Neural crest cell (in vitro differentiated cells): ENCODE measurements at places on chromosomes 1 and 21. TPM values are rescaled to one million over a fixed set of nuclear protein-coding genes. Genes with fewer than 3 reads are reported as not detected.
A peak's percentile ranks its signal among the peaks of the same experiment; 100 is the strongest.

The TMEM9 gene
- 78.1 and 89.4 TPM in 2 replicates for total RNA-seq

The BMP8A gene
- total RNA-seq: 0.19 TPM in 1 of 2 replicates, not detected in the other

The FAM76A gene
- 12.4 and 13.8 TPM in 2 replicates for total RNA-seq

The PRELP gene
- 2.9 and 3.4 TPM in 2 replicates for total RNA-seq

The CELF3 gene
- 21.7 and 22.0 TPM in 2 replicates for total RNA-seq

The ADAM30 gene
- not detected in 2 replicates for total RNA-seq

The S100A1 gene
- not detected in 2 replicates for total RNA-seq

The KLHDC8A gene
- total RNA-seq: 46.6 and 46.7 TPM in 2 replicates

The C4BPB gene
- total RNA-seq: not detected in 2 replicates

The DTL gene
- 73.3 and 82.4 TPM in 2 replicates for total RNA-seq

The COL8A2 gene
- 0.09 TPM in 2 replicates for total RNA-seq

The CFAP74 gene
- 0.12 and 0.32 TPM in 2 replicates for total RNA-seq

The FAM72B gene
- total RNA-seq: 9.3 and 10.3 TPM in 2 replicates

GRCh38 chr1:57712846-57713245 is 289.0 kb upstream of the DAB1 start:
- no peak for DNase-seq

DNA sequence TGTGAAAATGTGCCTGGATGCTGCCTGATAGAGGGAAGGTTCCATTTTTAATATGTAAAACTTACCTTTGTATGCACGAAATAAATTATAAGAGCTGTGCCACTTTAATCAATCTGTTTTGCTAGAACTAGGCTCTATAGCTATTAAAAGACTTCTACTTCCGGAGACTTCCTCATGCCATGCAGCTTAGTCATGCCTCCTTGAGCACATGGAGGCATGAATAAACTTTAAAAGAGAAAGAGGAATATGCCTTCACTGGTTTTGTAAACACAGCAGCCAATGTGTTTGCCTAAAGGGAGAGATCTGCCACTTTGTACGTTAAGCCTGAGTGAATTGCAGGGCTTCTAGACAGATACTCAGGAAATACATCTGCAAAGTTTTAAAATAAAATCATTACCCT is 604.6 kb downstream of the LRRIQ3 start:
- no peak for DNase-seq

GRCh38 chr1:3127738-3128137 is 58.7 kb downstream of the PRDM16 start:
- DNase-seq: no peak

DNA sequence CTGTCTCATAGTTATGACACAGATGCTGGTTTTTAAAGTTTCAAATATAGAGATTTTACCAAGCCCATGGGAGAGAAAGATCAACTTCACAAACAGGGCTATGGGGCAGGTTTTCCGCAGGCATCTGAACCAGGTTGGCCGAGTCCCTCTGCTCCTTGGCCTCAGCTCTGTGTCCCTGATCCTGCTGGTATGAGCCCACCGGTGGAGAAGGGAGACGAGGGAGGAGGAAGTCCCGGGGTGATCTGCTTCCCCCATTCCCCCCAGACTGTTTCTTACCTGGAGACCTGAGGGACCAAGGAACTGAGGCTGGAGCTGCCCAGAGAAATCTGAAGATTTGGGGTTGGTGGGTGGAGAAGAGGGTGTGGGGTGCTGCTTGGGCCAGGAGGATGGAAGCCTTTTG is 28.9 kb upstream of the BTG2 start:
- no peak for DNase-seq

DNA sequence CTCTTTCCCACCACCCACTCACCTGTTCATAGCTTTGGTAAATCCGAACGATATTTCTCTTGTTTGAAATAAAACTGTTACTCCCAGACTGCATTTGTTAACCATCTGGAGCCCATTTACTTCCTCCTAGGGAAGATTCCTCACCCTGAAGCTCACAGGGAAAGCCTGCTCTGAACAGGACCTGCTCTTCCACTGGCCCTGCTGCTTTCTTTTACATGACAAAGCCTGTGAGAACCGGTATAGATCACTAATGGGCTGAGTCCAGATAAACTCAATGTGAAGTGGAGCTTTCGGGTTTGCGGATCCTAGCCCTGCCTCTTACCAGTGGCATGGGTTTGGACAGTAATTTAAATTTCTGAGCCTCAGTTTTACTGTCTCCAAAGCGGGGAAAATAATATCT is 45.2 kb downstream of the FAM163A start:
- DNase-seq: no peak

DNA sequence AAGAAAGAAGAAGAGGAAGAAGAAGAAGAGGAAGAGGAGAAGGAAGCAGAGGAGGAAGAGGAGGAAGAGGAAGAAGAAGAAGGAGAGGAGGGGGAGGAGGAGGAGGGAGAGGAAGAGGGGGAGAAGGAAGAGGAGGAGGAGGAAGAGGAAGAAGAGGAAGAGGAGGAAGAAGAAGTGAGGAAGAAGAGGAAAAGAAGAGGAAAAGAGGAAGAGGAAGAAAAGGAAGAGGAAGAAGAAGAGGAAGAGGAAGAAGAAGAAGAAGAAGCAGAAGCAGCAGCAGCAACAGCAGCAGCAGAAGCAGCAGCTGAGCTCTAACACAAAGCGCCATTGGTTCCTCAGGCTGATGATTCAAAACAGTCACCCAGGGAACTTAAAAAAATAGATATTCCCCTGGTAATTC is 34.0 kb downstream of the DNAI4 start:
- DNase-seq: no peak

DNA sequence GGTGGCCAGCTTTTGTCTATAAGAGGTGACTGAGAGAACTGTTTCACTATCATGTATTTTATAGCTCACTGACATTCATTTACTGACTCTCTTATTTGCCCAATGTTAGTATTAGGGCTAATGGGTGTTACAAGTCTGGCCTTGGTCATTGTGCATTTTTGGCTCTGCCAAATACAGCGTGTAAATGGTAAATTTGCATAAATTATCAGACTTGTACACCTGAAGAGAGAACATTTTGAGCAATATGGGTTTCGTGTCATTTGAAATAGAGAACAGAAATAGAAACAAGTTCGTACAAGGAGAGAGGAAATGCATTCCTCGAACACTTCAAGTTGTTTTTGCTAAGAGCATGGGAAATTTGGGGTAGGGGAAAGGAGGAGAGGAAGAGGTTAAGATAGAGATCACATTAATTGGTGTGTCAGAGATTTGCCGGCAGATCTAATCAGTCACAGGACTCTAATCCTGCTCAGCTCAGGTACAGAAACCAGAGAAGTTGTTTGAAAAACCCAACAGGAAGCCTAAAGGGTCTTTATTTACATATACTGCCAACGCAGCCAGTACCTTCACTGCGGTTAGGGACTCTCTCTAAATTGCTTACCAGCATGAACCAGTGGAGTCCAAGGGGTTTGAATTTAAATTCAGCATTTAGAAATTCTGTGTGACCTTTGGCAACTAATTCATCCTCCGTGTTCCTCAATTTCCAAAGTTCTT is 261.5 kb downstream of the GPATCH2 start:
- DNase-seq: no peak

DNA sequence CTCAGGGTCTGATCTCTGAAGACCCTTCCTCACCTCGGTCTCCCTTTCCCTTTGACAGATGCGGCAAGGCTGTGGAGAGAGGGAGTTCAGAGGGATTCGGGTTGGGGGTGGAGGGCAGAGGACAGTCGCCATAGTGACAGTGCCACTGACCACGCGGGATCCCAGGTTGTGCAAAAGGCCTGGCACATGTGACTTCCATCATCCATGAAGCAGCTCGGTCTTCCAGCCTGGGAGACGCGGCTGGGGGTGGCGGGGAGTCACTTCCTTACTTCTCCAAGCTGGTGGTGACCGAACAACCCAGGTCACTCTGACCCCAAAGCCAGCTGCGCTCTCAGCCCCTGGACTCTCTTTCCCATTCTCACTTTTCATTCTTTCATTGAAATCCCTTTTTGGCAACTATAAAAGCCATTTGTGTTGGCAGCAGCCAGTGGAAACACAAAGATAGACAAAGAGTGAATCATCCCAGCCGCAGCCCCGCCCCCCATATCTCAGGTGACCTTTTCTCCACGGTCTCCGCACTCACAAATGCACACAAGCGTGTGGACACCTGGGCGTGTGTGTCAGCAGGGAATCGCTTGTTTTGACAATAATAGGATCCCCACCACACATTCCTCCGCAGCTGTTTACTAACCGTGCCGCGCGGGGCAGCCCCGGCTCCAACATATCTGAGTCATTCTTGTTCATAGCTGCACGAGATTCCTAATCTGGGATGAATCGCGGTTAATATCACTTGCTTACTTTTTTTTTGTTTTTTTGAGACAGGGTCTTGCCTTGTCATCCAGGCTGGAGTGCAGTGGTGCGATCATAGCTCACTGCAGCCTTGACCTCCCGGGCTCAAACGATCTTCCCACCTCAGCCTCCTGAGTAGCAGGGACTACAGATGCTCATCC is 68.3 kb downstream of the DHRS3 start:
- DNase-seq: no peak

- DNase-seq: no peak
Measured at GRCh38 chr1:76659171-76659940, 207.9 kb upstream of the ST6GALNAC5 start.

DNA sequence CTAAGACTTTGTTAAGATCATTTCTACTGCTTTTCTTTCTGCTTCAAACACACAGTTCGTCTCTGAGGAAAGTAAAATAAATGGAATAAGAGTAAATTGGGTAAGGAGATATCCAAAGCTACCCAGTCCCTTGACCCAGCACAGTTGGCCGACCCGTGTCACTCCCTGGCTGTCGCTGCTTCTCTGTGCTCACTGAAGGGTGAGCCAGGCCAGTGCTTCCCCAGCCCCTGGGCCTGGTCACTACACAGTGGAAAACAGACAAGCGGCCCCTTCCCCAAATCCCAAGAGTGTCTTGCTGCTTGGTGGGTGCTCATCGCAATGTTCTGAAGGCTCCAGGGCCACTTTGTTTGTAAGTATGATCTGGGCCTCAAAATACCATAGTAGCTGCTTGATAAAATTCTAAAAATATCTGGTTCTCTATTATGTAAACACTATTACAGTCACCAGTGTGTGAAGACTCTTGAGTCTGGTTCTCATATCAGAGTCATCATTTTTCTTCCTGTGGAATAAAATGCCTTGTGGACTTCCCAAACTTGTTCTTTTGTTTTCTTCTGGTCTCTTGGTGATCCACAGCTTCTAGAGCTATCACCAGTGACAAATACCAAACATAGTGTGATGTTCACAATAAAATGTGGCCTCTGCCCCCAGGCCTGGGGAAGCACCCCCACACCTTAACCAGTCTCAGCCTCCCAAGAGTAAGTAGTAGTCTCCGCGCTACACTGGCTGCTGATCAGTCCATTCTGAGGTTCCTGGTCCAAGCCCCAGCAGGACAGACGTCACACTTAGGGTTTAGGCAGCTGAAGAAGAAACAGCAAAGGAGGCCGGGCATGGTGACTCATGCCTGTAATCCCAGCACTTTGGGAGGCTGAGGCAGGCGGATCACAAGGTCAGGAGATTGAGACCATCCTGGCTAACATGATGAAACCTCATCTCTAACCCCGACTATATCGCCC is 106.2 kb downstream of the DHRS3 start:
- no peak for DNase-seq

DNA sequence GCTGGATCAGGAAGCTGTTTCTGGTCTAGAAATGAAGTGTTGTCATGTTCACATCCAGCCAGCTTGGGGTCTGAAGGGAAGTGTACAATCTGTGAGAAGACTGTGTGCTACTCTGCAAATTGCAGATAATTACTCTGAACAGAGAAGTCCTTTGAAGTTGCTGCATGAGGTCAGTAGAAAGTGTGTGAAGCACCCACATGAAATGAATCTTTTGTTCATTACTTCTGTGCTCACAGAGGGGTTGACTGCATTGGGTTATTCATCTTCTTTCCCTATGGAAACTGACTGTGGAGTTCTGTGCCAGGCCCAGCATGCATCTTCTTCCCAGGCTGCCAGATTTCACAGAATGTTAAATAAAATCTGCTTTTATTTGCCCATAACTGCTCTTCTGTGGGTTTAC is 47.1 kb downstream of the CTH start:
- peak; percentile 8 for DNase-seq

DNA sequence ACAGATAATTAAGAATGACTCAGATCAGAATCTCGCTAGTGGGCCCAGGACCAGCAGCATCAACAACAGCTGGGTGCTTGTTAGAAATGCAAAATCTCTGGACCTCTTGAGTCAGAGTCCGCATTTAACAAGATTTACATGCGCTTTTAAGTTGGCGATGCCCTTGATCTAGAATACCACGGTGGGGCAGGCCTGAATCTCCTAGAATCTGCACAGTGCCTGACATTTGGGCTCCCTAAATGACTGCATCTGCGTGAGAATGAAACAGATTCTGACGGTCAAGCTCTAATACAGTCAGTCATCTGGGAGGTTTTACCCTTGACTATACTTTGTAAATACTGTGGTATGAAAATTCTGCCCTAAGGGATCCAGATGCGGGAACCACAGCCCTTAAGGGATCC is 17.2 kb upstream of the RAB29 start:
- no peak for DNase-seq

DNA sequence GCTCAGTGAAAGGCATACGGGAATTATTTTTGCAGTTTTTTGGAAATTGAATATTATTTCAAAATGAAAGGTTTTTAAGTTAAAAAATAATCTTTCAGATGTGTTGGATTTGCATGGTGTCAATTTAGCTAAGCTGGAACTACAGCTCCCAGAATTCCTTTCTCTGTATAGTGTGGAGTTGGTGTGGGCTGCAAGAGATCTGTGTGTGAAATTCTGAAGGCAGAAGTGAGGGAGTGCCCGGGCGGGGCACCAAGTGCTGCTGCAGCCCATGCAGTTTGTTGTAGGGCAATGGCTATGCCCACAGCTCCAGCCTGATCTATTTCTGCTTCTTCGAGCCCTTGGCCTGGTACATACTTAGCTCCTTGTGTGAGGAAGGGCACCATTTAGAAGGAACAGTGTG is 60.5 kb upstream of the CSF1 start:
- DNase-seq: no peak

GRCh38 chr1:172993640-172994039 is 57.1 kb downstream of the TNFSF18 start:
- no peak for DNase-seq

DNA sequence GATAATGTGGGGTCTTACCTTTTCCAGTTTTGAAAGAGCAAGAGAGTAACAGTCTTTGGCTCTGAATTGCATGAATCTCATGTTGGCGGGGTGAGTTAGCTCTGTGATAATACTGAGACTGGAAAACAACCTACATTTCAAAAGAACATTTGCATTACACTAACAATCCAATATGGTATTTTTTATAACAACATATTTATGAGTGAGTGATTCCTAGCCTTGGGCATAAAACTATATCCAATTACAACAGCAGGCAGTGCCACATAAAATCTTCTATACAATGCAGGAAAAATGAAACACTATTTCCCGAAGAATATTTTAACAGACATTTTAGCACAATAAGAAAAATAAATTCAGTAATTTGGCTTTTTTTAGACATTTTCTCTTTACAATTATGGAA is 303.0 kb downstream of the KCNT2 start:
- DNase-seq: no peak

- DNase-seq: no peak
Measured at GRCh38 chr1:173002891-173003838, 47.6 kb downstream of the TNFSF18 start.

DNA sequence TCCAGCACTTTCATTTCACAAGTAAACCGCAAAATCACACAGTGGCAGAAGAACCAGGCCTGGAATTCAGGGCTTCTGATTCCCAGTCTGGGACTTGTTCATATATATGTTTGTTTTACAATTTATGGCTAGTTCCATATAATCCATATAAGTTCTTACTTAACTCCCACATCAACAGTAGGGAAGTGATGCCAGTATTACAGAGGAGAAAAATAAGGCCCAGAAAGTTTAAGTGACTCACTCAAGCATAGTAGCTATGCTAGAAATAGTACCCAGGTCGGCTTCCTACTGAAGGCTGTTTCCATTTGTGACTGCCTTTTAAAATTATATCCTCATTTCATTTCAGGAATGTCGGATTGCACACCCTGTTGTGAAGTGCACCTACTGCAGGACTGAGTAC is 1.4 kb downstream of the FAM76A start:
- no peak for DNase-seq
